DND-41 (cell line): ENCODE measurements at places on chromosomes 5 and 9.

GRCh38 chr9:126879288-126879687 is 18.8 kb downstream of the ZBTB34 start:
- DNase-seq = no peak

DNA sequence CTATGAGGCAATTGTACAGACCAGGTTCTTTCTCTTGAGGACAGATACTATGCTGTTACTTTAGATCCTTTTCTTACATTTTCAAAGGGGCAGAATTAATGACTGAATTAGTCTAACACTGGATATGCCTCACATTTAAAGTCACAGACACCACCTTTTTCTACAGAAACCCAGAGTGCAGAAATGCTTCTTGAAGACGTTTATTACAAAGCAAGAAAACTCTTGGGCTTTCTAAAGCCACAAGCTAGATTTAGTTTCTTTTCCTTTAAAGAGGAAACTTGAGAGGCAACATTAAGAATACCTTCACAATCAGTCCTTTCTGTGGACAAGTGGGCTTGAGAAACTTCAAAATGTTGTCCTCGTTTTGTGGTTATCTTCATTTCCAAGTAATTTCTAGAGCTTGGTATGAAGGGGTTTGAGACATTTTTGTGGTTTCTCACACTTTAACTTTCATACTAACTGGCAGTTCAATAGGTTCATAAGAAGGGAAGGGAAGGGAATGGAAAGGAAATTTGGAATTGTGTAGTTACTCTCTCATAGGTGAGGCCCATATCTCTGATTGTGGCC is 527.4 kb downstream of the RASEF start:
- no peak for DNase-seq

GRCh38 chr5:132418881-132419280 is 49.4 kb downstream of the SLC22A5 start:
- DNase-seq = no peak

DNA sequence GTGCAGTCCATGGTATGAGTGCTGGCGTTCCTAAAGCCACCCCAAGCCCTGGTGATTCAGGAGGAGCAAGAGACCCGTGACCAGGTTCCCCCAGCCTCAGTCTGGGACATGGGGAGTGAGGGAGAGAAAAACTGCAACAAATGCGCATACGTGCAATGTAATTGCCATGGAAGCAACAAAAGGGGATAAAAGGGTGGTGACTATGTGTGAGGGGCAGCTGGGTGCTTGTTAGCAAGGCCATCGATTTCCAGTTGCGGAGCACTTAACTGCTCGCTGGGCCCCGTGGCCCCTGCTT is 709 bp upstream of the SH3PXD2B start:
- no peak for DNase-seq

DNA sequence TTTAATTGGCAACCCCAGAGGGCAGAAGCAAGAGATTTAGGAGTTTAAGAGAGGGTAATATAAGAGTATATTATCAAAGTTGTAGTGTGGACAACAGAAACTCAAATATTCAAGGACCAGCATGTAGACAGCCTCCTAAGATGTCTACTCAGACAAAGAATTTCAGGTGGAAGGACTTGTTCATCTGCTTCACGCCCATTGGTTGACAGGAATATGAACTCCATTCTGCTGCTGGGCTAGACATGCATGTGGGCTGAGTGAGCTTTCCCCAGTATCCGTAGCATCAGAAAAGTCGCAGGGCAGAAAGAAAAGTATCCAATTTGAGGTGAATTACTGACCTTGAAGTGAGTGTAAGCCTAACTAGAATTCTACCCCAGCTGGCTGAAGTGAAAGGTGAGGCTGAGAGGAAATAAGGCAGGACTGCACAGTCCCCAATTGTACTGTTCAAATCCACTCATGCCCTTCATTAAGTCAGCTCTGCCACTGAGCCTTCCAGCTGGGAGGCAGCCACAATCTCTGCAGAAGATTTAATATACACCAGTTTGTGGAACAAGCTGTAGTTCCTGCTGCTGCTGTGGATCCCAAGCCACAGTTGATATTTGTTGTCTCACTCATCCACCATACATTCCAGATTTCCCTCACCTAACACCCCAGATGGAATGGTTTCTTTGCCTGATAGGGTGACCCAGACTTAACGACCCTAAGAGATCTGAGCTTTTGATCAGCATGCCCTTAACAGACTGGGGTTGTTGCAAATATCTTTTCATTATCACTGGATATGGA is 41.2 kb downstream of the PDCD1LG2 start:
- DNase-seq = no peak

DNA sequence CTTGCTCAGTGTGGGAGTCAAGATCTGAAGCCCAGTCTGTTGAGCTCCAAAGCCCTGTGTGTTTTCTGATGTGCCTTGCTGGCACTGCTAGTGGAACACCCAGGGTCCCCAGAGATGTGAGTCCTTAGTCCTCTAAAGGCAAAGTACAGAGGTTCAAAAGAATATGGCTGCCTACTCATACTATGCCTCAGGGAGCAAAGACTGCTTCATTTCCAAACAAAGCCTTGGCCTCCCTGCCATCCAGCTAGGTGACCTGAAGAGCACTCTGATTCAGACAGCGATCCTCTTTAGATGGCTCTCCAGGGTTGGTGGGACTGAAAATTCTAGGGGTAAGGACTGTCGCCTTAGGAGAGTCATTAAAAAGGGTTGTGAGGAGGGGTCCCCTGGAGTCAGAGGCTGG is 2.0 kb downstream of the PRLR start:
- DNase-seq = no peak

- no peak for DNase-seq
Measured at GRCh38 chr5:73805449-73805848, 179.5 kb downstream of the ARHGEF28 start.

GRCh38 chr9:127726871-127727270 is 8.2 kb downstream of the TOR2A start:
- no peak for DNase-seq
